ENCODE measurements at places on chromosomes 12 and 14. TPM values are rescaled to one million over a fixed set of nuclear protein-coding genes. Genes with fewer than 3 reads are reported as not detected.

GRCh38 chr14:58815794-58816193 is 178.0 kb downstream of the DACT1 start:
- H3K27me3 ChIP-seq = no peaks in the 10 kb centered on the region
- DNase-seq = no peak
- H3K27ac ChIP-seq = no peak overlapping the region
- no peaks in the 10 kb centered on the region for H3K4me1 ChIP-seq
- H3K36me3 ChIP-seq = no peaks in the 10 kb centered on the region

- H3K27me3 ChIP-seq = no peaks in the 10 kb centered on the region
- H3K36me3 ChIP-seq = peaks cover 3% of the 10 kb centered on the region
- no peak overlapping the region for H3K27ac ChIP-seq
These were observed 72.4 kb downstream of the USP15 start for GRCh38 chr12:62332598-62332997.

DNA sequence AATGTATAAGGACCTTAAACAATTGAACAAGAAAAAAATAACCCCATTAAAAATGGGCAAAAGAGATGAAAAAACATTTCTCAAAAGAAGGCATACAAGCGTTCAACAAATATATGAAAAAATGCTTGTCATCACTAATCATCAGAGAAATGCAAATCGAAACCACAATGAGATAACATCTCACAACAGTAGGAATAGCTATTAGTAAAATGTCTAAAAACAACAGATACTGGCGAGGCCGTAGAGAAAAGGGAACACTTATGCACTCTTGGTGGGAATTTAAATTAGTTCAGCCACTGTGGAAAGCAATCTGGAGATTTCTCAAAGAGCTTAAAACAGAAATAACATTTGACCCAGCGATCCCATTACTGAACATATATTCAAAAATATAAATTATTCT is 769.8 kb upstream of the MGAT4C start:
- no peaks in the 10 kb centered on the region for H3K27me3 ChIP-seq
- no peak for DNase-seq

DNA sequence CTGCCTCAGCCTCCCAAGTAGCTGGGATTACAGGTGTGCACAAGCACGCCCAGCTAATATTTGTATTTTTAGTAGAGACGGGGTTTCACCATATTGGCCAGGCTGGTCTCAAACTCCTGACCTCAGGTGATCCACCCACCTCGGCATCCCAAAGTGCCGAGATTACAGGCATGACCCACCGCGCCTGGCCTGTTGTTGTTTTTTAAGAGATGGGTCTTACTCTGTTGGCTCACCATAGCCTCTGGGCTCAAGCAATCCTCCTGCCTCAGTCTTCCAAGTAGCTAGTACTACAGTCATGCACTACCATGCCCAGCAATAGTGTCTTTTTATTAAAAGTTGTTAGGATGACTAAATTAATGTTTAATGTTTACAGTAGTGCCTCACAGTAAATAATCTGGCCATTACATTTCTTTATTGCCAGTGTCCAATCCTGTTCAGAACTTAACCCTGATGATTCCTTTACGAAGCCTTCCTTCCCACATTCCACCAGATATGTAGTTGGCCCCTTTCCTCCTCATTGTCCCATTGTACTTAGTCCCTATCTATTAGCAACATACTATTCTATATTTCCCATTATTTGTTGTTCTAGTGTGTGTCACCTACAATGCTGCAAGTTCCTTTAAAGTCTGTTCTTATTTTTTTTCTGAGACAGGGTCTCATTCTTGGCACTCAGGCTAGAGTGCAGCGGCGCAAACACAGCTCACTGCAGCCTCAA is 8.8 kb upstream of the SMARCC2 start:
- H3K4me1 ChIP-seq = peaks cover 7% of the 10 kb centered on the region
- H3K4me3 ChIP-seq = no peak overlapping the region
- H3K36me3 ChIP-seq = no peaks in the 10 kb centered on the region
- no peaks in the 10 kb centered on the region for H3K27me3 ChIP-seq

GRCh38 chr12:113151655-113152054 is 2.1 kb downstream of the CFAP73 start:
- H3K27me3 ChIP-seq = peaks cover 62% of the 10 kb centered on the region
- no peak overlapping the region for H3K27ac ChIP-seq
- DNase-seq = no peak
- H3K4me1 ChIP-seq = peaks cover 18% of the 10 kb centered on the region

DNA sequence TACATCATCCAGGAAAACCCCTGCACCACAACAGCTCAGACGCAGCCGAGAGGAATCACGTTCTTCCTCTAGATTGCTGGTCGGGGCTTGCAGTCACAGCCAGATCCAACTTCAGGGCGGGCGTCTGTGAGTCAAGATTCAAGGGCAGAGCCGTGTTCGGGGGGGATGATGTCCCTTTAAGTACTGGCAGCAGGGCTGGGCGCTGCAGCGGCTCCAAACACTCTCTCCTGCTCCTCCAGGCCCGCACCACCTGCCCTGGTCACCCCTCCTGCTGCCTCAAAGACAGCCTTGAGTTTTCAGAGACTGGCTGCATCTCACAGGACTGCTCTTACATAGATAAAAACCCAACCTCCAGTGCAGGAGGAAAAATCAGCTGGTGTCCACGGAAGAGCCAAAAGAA is 68.3 kb downstream of the KDM2B start:
- peaks cover 32% of the 10 kb centered on the region for H3K36me3 ChIP-seq
- no peaks in the 10 kb centered on the region for H3K27me3 ChIP-seq

The ARHGEF25 gene
- total RNA-seq = 16.3 TPM
